ENCODE measurements at places on chromosomes 12 and 14.

GRCh38 chr14:69052181-69052601 lies 73.1 kb upstream of the ACTN1 start:
- no peak for DNase-seq

GRCh38 chr14:72463291-72463866 lies 430.5 kb downstream of the DPF3 start:
- no peak for DNase-seq

DNA sequence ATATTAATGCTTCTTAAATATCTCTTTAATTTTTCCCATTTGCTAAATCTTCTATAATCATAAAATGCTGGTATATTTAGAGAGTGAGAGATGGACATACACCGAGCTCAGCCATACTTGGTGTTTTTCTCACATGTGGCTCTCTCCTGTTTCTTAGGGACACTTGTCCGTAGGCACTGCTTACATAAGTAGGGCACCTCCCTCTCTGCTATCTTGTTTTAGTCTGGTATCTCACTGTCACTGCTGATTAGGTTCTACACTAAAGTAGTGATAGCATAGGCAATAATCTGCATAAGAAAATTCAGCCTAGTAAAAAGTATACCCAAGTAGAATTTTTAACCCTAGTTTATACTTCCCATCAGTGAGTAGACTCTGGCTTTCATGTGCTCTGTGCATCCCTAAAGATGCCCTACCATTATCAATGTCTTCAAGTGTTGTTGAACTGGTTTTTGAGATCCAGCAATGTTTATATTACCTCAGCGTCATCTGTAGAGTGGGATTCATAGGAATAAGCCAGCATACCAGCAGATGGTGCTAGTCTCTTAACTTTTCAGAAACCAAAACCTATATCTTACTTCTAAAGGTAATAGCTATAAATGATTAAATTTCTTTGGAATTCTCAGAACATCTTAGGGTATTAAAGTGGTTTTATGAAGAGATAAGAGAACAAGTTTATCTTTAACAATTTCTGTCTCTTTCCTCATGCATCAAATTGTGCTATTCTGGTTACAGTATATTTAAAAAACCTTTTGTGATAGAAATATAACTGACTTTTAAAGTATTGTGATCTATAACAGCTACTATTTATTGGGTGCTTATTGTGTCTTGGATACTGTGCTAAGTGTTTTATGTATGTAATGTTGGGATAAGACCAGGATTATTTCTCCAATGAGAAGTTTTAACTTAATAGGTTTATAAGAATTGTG lies 32.9 kb downstream of the ARID2 start:
- peak; percentile 6 for DNase-seq

- DNase-seq: no peak
Observed at GRCh38 chr14:59207506-59207933, 19.1 kb downstream of the DAAM1 start.

DNA sequence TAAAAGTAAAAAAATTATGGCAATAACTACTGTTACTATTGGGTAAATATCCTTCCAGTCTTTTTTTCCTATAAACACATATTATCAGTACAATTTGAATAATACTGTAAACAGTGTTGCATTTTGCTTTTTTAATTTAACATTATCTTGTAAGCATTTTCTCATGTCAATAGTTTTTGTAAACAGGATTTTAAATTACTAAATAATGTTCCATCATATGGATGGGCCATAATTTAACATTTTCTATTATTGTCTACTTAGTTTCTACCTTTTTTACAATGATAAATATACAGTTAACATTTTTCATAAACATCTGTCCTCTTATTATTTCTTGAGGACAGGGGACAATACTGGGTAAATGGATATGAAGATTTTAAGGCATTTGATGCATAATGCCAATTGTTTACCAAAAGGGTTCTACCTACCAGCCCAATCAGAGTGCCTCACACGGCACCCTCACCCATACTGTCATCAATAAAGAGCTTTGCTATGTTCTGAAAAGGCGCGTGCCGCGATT lies 759 bp upstream of the ACVR1B start:
- DNase-seq: no peak

GRCh38 chr12:55965941-55966407 lies at the start of gene PMEL:
PMEL (minus strand) TSS chr12:55966042; CDS start chr12:55966011, 31 bp downstream.
- DNase-seq: no peak

GRCh38 chr14:102695167-102695555 lies 82.1 kb upstream of the TRAF3 start:
- DNase-seq: no peak

DNA sequence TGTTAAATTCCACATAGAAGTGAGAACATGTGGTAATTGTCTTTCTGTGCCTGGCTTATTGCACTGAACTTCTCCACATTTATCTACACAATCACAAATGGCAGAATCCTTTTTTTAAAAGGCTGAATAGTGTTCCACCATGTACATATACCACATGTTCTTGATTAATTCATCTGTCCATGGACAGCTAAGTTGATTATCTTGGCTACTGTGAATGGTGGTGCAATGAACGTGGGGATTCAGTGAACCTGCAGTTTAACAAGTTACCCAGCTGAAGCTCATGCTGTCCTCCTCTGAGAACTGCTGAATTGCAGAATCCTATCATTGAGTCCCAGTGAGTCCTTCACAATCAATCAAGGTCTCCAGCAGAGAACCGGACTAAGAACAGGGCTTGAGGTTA lies 74.9 kb downstream of the TBK1 start:
- no peak for DNase-seq

- DNase-seq: no peak
Observed at GRCh38 chr12:114776731-114777442, 92.9 kb upstream of the TBX3 start.

DNA sequence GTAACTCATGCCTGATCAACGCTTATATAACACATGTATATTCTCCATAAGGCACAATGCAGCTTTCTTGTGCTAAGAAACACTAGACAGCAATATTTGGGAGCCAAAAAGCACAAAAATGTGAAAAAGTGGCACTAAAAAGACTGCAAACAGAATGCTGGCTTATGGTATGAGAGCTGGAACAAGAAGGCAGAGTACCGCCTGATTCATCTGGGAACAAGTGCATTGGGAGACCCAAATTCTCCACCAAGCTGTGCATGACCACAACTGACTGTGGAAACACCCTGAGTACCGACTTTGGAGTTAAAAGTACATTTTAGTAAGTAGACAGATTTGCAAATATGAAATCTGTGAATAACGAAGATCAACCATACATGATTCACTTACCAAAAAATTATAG lies 25.1 kb downstream of the E2F7 start:
- no peak for DNase-seq

DNA sequence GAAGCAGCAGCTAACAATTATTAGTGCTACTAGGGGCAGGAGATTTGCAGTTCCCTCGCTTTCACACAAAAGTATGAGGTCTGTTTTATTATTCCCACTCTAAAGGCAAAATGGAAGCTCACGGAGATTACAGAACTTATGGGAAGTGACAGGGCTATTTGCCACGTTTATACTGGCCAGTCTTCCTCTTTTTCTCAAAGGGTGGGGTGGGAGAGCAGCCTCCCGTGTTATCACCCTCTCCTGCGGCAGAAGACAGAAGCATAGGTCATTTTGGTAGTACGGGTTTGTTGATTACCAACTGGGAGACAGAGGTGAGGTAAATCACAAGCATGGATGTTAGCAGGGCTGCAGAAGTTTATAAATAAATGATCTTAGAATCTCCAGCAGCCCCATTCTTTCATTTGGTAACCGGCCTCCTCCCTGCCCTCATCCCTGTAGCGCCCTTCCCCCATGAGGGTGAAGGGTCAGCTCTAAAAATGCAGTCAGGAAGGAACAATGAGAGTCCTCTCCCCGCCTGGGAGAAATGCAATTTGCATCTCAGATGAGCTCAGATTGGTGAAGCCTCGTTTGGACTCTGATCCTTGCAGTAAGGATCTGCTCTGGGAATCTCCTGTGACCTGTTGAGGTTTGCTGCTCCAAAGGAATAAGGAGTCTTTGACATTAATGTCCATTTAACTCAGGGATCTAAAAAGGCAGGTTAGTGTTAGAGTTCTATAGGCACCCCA lies 44.7 kb upstream of the SINHCAF start:
- no peak for DNase-seq

- DNase-seq: no peak
Observed at GRCh38 chr14:75138492-75138891, 11.6 kb upstream of the NEK9 start.

DNA sequence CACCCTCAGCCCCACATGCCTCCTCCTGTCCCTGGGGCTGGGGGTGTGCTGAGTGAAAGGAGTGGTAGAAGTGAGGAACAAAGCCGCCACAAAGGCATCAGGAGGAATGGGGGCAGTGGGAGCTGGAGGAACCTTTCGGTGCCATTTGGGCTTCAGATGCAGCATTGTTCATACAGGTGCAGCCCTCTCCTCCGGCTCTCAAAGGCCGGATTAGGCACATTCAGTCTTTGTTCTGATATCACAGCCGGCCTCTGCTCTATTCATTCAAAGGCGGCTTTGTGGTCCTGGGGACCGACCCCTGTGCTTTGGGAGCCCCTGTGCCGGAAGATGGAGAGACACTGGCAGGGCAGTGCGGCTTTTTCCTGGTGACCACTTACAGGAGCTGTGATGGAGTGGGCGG lies 53.2 kb downstream of the SMOC1 start:
- DNase-seq: no peak

- DNase-seq: peak; percentile 13
Observed at GRCh38 chr14:41749429-41749828, 142.8 kb downstream of the LRFN5 start.

DNA sequence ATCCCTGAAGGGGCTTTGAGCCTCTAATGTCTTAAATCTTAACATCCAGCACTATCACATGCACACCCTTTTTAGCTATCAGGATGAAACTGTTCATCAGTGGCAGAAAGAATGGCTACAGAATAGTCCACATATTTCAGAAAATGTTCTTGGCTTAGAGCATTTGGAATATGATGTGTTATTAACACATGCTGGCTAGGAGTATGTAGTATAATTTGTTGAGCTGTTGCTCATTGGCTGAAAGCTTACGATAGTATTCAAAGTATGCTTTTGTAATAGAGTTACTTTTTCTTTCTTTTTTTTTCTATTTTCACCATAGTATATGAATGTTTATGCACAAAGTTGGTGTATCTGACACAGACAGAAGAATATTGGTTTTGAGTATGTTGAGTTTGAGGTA lies 55.1 kb downstream of the MNAT1 start:
- no peak for DNase-seq

DNA sequence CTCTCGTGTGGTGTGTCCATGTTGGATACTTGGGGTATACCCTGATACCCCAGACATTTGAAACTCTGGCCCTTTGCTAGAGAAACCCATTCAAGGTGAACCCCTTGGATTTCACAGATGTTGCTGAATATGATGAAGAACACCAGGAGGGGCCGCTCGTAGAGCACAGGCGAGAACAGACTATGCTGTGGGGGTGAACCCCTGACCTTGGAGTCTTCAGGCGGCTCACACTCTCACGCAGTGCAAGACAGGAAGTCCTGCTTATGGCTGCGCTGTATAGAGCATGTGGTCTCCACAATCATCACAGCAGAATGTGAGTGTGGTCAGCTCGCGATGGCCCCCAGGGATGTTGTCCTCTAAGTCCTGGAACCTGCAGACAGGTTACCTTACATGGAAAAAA lies 60.4 kb downstream of the SLC15A4 start:
- DNase-seq: no peak

GRCh38 chr12:49854976-49855375 lies 12.1 kb upstream of the BCDIN3D start:
- DNase-seq: no peak

- DNase-seq: no peak
Observed at GRCh38 chr12:91986084-91986483, 159.6 kb downstream of the BTG1 start.

- no peak for DNase-seq
Observed at GRCh38 chr12:98911396-98911795, 266.3 kb downstream of the APAF1 start.

- DNase-seq: no peak
Observed at GRCh38 chr14:104378698-104379113, 200.9 kb upstream of the C14orf180 start.

DNA sequence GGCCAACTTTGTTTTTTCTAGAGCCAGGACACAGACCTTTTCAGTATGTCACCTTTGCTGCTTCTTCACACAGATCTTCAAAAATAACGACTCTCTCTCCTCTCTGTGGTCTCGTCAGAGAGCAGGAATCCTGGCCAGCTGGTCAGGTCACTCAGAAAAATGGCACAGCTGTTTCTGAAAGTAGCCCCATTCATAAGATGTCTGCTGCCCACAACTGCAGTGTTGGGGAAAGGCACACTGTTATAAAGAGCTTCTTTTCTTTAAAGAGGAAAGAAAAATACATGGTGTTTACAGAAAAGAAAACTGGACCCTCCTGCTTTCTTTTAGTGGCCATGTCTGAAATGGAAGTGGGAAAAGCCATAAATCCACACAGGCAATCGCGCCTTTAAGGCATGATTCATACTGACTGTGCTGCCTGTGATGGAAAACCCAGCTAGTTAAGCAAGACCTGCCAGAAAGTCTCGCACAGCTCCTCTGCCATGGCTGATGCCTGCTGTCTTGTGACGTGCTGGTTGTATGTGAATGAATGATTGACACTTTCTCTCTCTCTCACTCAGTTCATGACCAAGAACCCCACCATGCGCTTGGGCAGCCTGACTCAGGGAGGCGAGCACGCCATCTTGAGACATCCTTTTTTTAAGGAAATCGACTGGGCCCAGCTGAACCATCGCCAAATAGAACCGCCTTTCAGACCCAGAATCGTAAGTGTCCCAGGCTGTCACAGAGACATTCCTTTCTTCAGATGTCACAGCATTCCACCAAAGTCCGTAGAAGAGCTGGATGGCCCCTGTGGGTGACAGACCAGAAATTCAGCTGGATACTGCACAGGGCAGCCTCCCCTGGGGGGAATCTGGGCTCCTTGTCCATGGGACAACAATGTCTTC lies 147.9 kb upstream of the HIF1A start:
- DNase-seq: no peak

- peak; percentile 39 for DNase-seq
Observed at GRCh38 chr14:89000007-89000942, 175.8 kb downstream of the TTC8 start.

GRCh38 chr14:93368996-93369712 lies 22.2 kb downstream of the COX8C start:
- DNase-seq: no peak

- peak; percentile 44 for DNase-seq
Observed at GRCh38 chr14:54564071-54564867, 2.7 kb upstream of the SAMD4A start.

DNA sequence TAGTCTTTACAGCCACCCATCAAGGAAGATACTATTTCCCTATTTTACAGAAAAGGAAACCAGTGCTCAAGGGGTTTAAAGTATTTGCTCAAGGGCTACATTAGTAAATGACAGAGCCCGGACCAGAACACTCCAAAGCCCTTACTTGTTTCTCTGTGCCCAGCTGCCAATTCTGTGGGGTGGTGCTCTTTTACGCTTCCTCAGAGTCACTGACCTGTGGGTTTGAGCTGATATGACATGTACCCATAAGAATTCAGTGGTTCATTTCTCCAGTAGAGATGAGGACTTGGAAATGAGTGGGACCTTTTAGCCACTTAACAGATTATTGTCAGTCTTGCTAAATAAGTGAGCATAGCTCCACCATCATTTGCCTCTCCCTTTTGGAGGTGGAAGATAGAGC lies 37.4 kb upstream of the NKX2-8 start:
- DNase-seq: no peak

All from activated CD4-positive, alpha-beta T cell treated with anti-CD3 and anti-CD28 coated beads, Interleukin-2, Interleukin-6, amounts not matched to agents 100 ng/mL and 50 ng/mL, durations not matched to agents 16 hours and 8 hours (primary cell).